Epithelial cell of alveolus of lung (primary cell): ENCODE measurements at places on chromosomes 4 and X. TPM values are rescaled to one million over a fixed set of nuclear protein-coding genes. Genes with fewer than 3 reads are reported as not detected.

Gene LRIT3
- total RNA-seq = under 0.01 TPM in 1 of 2 replicates, not detected in the other

Gene MTNR1A
- total RNA-seq = 0.48 TPM in 1 of 2 replicates, not detected in the other

Gene CCKAR
- total RNA-seq = not detected in 2 replicates

Gene GAGE13
- not detected in 2 replicates for total RNA-seq

Gene DMD
- 4.2 and 8.9 TPM in 2 replicates for total RNA-seq
